ENCODE measurements at places on chromosomes 13 and 19.

DNA sequence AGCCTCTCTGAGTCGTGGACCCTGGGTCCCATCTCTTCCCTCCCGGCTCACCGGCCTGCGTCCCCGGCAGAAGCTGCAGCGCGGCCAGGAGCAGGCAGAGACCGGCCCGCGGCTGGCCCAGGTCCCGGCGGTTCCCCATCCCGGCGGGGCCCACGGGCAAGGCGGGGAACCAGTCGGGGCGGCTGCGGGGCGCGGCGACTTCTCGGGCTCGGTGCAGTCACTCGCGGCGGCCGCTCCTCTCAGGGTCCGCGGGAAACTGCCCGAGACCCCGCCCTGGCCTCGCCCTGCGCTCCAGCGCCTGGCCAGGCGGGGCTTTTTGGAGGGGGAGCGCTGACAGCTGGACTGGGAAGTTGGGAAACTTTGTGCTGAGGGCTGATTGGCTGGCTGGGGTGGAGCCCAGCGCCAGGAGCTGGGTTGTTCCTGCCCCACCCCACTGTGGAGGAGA, at the start of gene COL5A3:
TSS of gene COL5A3 (minus strand) at position 258 of the 445 bp plus-strand sequence. CDS start at position 139, 119 bp downstream.
- DNase-seq: no peak

GRCh38 chr19:8252922-8253589, 43.9 kb downstream of the CERS4 start:
- peak; percentile 80 for DNase-seq

GRCh38 chr13:42388326-42388725, 116.4 kb downstream of the AKAP11 start:
- DNase-seq: no peak

GRCh38 chr19:9627856-9628255, 6.8 kb upstream of the ZNF561 start:
- DNase-seq: no peak

GRCh38 chr13:44668688-44669087, 92.6 kb upstream of the TSC22D1 start:
- no peak for DNase-seq

- DNase-seq: no peak
These were observed 10.0 kb downstream of the KDELR1 start for GRCh38 chr19:48381178-48381950.

- DNase-seq: no peak
These were observed 106.5 kb downstream of the TEX26 start for GRCh38 chr13:31038834-31039552.

DNA sequence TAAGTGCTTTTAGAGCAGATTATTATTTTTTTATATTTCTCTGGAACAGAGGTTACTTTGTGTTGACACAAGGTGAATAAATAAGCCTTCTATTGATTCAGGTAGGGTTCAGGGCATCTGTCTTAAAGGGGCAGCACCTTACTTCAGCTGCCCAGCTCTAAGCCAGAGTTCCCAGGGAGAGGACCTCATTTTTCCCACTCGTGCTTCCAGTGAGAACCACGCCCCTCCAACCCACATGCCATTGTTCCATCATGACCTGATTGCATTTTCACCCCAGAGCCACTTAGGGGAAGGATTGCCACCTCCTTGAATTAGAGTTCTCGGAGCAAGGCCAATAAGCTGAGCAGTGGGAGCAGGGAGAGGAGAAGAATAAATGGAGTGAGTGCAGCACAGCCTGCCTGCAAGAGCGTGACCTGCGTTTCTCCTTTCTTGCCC, 104.3 kb upstream of the FRY start:
- DNase-seq: no peak

- DNase-seq: no peak
These were observed 110.6 kb upstream of the ATXN8OS start for GRCh38 chr13:69997061-69997460.

- no peak for DNase-seq
These were observed 16.3 kb downstream of the EPS8L1 start for GRCh38 chr19:55091955-55092354.

GRCh38 chr13:113919761-113920559, 53.9 kb downstream of the C13orf46 start:
- no peak for DNase-seq

DNA sequence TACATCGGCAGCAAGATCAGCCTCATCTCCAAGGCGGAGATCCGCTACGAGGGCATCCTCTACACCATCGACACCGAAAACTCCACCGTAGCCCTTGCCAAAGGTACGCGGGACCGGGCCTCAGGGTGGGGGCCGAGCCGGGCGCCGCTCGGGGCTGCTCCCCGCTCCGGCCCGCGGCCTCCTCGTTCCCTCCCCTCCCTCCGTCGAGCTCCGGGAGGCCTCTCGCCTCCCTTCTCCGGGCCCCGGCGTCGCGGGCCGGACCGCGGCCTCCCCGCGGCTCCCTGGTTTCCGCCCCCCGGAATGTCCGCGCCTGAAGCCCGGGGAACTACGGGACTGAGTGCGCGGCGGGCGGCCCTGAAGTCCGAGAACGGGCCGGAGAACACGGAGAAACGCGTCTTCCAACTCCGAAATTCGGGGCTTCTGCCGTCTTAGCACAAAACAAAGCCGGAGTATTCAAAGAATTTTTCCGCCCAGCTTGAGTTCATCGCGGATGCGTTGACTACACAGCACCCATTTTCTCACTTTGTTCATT, 423 bp downstream of the LSM14A start:
- DNase-seq: peak; percentile 13

DNA sequence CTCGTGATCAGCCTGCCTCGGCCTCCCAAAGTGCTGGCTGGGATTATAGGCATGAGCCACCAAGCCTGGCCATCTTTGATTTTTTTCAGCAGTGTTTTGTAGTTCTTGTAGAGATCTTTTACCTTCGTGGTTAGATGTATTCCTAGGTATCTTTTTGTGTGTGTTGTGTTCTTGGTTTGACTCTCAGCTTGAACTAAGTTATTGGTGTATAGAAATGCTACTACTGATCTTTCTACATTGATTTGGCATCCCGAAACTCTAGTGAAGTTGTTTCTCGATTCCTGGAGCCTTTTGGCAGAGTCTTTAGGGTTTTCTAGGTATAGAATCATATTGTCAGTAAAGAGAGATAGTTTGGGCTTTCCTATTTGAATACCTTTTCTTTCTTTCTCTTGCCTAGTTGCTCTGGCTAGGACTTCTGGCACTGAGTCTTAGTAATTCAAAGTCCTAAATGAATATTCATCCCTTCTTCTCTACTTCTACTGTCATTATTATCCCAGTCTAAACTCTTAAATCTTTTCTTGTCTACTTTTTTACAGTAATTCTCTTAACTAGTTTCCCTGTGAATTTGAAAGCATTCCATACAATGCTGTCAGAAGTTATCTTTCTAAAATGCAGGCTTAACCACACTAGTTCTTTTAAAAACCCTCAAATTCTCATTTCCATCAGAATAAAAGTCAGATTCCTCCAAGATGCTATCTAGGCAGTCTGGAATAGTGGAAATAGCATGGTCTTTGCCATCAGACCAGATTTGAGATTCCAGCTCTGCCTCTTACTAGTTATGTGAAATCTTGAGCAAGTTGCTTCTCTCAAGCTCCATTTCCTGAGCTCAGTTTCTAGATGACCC, 7.0 kb downstream of the GPR18 start:
- DNase-seq: no peak

DNA sequence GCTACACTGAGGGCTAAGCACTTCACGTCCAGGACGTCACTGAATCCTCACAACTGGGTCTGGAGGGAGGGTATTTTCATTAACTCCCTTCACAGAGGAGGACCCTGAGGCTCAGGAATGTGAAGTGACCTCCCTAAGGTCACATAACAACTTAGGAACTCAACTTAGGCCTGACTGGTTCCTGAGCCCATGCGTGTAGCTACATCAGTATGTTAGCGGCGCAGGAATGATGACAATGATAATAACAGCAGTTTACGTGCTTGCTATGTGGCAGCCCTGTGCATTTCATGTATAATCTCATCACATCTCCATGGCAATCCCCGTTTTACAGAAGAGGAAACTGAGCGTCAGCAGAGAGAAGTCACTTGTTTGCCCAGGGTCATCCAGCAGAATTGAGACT, 18.3 kb downstream of the KRTDAP start:
- DNase-seq: no peak

- no peak for DNase-seq
These were observed 1584.2 kb upstream of the SLC10A2 start for GRCh38 chr13:104650431-104650830.

DNA sequence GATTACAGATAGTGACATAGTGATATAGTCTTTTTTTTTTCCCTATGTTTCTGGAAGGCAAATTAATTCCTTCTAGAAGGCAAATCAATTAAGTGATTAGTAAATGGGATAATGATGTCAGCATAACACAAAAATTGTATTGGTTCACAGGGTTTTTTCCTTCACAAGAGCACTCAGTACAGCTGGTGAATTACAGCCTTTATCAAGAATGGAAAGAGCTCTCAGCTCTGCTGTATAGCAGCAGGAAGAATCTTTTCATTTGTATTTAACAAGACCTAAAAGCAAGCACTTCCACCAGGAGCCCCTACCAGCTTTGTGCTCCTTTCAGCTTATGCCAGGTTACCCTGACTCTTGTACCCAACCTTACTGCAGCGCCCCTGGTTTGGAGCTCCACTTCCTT, 90.8 kb downstream of the SERP2 start:
- no peak for DNase-seq

GRCh38 chr19:37519890-37520289, 13.2 kb downstream of the ZNF793 start:
- peak; percentile 1 for DNase-seq

- DNase-seq: no peak
These were observed 7.1 kb upstream of the S1PR2 start for GRCh38 chr19:10238172-10238783.

- no peak for DNase-seq
These were observed 55.7 kb downstream of the SERP2 start for GRCh38 chr13:44429311-44429710.

GRCh38 chr13:32530841-32531253, 7.7 kb downstream of the N4BP2L2 start:
- no peak for DNase-seq

DNA sequence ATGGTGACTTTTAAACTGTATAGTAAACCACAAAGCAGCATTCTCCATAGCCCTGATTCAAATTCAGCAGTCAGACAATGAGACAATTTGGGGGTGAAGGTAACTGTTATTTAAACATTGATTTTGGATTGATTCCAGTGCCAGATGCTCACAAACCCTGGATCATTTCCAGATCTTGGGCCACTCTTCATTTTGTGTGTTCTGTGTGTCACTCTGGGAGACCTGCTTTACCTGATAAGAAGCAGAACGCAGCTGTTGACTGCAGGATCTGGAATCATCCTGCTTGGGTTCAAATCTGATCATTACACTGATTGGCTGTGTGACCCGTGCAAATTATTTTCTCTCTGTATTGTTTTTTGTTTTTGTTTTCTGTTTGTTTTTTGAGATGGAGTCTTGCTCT, 4.0 kb upstream of the PCDH8 start:
- no peak for DNase-seq

- no peak for DNase-seq
These were observed 472.7 kb downstream of the DIAPH3 start for GRCh38 chr13:59690857-59691500.

DNA sequence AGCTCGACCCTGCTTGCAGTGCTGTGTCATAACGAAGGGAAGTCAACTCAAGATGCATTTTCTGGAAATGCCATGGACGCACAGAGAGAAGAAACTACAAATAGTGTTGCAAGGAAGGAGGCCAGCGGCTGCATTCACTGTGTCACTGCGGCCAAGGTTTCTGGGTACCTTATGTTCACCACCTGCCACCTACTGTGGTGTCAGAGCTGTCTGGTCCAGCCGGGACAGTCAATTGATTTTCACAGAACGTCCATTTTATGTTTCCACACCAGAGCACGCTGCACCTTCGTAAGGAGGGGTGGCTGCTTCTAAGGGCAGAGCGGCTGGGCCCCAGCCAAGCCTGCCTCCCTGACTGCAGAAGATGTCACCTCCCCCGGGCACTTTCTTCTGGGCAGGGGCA, 17.7 kb downstream of the TSHZ3 start:
- no peak for DNase-seq

- no peak for DNase-seq
These were observed 1227.9 kb upstream of the SPRY2 start for GRCh38 chr13:81568824-81569223.

GRCh38 chr13:83825676-83826075, 56.6 kb downstream of the SLITRK1 start:
- DNase-seq: no peak

DNA sequence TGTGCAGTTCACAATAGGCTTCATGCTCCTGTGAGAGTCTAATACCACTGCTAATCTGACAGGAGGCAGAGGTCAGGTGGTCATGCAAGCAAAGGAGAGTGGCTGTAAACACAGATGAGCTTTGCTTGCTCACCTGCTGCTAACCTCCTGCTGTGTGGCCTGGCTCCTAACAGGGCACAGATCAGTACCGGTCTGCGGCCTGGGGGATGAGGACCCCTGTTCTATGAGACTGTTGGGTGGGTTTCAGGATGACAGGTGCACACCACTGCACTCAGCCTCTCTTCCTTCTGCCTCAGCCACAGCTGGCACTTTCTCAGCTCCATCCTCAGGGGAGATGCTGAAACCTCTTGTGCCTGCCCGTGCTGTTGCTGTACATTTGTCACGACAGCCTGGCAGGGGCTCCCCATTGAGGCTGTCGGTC, 9.7 kb downstream of the CLEC4G start:
- DNase-seq: no peak

DNA sequence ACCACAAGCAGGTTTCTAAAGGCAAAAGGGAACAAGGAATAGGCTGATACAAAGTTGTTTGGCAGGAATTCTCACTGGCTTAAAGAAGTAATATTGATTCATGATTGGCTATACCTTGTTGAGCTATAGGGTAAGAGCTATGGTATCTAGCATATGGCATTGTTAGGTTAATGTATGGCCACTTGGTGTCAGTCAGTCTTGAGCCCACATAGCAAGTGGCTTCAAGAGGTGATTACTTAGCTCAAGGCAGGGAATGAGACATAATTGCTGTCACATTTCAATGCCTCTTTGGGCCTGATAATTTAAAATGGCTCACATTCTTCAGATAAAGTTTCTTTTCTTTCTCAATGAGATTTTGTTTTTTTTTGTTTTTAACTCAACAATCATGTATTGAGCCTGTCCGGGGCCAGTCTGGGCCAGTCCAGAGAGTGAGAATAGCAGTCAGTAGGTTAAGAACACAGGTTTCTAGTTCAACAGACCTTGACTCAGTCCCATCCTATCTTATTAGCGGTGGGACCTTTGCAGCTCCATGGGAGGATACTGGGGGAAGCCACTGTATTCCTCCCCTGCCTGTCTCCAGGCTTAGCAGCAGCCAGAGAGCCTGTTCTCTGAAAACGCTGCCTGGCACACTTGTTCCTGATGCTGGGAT, 45.8 kb upstream of the RCBTB2 start:
- no peak for DNase-seq

- DNase-seq: no peak
These were observed 145.5 kb downstream of the DLEU7 start for GRCh38 chr13:50697746-50698539.

- DNase-seq: no peak
These were observed 181.5 kb downstream of the FOXO1 start for GRCh38 chr13:40484974-40485373.

DNA sequence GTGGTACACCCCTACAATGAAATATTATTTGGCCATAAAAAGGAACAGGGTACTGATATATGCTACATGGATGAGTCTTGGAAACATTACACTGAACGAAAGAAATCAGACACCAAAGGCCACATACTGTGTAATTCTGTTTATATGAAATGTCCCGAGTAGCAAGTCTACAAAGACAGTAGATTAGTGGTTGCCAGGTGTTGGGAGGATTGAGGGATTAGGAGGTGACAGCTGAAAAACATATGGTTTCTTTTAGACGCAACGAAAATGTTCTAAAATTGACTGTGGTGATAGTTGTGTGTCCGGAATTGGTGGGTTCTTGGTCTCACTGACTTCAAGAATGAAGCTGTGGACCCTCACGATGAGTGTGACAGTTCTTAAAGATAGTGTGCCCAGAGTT, 35.1 kb downstream of the IL17D start:
- no peak for DNase-seq

GRCh38 chr19:53019684-53020083, 6.0 kb downstream of the ERVV-1 start:
- peak; percentile 7 for DNase-seq
